CMK (cell line): ENCODE measurements at places on chromosomes 11 and 22.

- DNase-seq, result no peak
Observed at GRCh38 chr11:12120031-12121008, 9.9 kb downstream of the MICAL2 start.

- no peak for DNase-seq
Observed at GRCh38 chr11:126518071-126518971, 162.8 kb downstream of the ST3GAL4 start.

GRCh38 chr22:37270928-37271650 is 11.2 kb upstream of the CYTH4 start:
- no peak for DNase-seq

DNA sequence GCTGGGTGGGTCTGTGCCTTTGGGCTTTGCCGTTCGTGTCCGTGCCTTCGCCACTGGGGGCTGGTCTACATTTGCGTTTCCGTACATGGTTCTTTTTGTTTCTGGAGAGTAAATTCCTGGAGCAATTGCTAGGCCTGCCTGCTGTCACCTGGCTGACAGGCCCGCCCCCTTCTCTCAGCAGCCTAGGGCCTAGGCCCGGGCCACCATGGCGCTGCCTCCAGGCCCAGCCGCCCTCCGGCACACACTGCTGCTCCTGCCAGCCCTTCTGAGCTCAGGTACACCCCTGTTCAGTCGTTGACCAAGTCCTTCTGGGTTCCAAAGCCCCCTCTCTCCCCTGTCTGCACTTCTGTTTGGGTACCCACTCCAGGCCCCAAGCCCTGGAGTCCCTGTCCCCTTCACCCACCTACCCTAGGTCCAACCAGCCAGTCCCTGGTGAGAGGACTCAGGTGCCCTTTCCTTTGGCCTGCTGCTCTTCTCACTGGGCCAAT is 649 bp downstream of the TMEM25 start:
- DNase-seq, result no peak
